ENCODE measurements at places on chromosomes 5 and 9.

DNA sequence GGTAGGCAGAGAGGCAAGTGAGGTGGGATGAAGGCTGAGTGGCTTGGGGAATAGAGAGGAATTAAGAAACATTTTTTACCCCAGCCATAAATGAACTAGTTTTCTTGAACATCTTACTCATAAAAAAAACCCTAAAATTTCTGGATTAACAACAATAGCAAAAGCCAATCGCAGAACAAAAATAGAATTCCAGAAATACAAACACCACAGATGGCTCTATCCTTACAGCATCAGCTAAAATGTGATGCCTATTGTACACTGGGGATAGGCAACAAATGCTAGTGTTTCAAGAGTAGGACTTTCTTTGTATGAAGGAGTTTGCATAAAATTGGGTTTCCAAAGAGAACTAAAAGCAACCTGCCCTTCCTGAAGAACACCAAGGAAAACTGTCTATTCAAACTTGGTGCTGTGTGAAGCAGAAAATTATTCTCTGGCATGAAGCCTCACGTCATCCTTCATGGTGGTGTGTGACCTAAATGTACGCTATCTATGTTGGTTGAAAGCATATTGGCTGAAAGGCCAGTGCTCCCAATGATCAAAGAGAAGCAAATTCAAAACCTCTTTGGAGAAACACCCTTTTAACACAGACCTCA is 82.9 kb downstream of the JAKMIP2 start:
- no peak for DNase-seq

- no peak for DNase-seq
Measured at GRCh38 chr5:141747152-141748141, 65.4 kb upstream of the ARAP3 start.

- no peak for DNase-seq
Measured at GRCh38 chr5:137282216-137282615, 216.9 kb downstream of the SPOCK1 start.

DNA sequence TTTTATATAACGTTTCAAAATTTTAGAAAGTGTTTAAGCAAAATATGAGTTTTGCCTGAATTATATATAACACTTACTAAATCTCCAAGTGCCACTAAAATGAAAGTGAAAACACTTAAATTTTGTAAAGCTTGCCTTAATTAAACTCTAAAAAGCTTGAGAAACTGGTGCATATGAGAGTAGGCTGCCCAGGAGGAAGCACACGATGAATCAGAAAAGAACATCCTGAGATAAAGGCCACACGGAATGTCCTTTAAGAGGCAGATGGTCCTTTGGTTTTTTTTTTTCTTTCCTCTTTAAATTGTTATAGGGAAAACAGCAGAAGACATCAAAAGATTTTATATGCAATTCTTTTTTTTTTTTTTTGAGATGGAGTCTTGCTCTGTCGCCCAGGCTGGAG is 60.3 kb downstream of the HABP4 start:
- no peak for DNase-seq

DNA sequence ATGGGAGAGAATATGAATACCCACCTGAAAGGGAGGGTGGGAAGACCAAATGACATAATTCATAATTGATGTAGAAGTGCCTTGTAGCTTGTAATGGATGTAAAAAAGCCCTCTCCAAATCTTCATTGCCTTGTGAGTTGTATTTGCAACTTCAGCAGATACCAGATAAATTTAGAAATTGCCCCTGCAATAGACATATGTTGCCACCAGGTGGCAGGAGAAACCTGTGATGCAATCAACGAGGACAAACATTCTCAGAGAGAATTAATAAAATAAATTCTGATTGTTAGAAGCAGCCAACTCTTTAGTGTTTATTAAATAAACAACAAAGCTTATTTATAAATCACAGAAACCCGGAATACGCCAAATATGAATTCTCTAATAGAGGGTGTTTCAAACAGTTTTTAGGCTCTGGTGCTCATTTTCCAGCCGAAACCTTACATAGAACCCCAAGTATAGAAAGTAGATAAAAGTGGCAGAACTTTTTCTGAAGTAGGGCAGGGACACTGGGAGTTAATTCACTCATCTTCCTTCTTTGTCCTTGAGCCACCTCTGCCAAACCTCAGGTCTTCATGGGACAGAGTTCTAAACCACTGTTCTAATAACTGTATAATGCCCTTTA is 147.8 kb downstream of the TMEM38B start:
- no peak for DNase-seq

DNA sequence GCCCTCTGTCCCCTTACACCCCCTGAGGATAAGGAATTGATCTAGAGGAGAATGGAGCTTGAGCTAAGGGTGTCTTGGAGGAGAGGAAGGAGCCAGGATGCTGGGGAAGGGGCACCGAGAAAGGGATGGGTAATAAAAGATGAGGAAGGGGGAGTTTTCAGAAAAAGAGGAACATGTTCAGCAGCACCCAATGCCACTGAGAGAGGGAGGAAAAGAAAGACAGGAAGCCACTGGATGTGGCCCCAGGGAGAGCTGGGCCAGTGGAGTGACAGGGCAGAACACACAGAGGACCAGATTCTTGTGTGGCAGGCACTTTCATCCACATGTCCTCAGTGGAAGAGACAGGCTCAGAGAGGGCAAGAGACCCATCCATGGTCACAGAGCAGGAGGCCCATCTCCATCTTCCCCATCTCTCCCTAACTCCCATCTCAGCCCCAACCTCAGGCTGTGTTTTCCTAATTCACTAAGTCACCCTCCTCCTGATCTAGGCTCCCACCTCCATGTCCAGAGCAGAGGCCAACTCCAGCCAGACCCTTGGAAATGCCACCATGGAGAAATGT is 7.2 kb downstream of the PFN3 start:
- no peak for DNase-seq

DNA sequence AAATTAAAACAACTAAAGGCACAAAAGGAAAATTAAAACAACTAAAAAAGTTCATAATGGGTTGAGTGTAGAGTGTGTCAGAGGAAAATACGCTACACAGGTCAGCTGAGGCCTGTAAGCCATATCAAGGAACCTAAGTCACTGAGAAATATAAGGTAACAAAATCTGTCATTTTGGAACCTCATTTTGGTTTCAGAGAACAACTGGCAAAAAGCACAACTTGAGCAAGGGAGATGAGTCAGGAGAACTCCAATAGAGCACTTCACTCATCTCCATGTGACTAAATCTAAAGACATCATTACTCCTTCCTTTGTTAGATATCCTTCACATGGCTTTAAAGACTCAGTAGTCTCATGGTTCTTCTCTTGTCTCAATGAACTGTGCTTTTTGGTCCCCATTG is 269.4 kb upstream of the POU5F2 start:
- no peak for DNase-seq

- no peak for DNase-seq
Measured at GRCh38 chr5:64505769-64506566, at the start of gene RGS7BP. Gene RGS7BP, plus strand, starts transcription at chr5:64506015. Its CDS starts 610 bp downstream, at chr5:64506625.

- no peak for DNase-seq
Measured at GRCh38 chr5:93580063-93580926, 724 bp downstream of the NR2F1-AS1 start.

GRCh38 chr9:23571414-23572104 is 254.5 kb downstream of the ELAVL2 start:
- DNase-seq = no peak

- DNase-seq = no peak
Measured at GRCh38 chr9:89879276-89879675, 274.5 kb downstream of the GADD45G start.

- no peak for DNase-seq
Measured at GRCh38 chr5:6673963-6674362, 39.3 kb upstream of the TENT4A start.
